Stimulated activated CD4-positive, alpha-beta T cell treated with anti-CD3 and anti-CD28 coated beads, Interleukin-12 subunit alpha, Interleukin-12 subunit beta, amount 100 ng/mL, for 48 hours (primary cell): ENCODE measurements at places on chromosomes 12 and 14.

DNA sequence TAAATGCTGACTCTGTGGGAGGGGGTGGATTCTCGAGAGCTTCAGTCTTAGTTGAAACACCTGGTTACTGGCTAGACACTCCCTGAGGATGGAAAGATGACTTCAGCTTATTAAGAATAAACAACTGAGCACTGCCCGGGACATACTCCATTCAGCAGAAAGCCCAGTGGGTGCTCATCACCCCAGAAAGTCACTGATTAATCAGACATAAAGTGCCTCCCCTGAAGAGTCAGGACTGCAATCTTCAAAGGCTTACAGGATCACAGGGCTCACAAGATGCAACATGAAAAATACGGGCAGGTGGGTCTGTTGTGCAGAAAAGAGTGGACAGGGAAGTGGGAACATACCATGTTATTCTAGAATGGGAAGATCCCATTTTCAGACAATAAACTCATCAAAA, 207.0 kb downstream of the CALM1 start:
- DNase-seq, result no peak

DNA sequence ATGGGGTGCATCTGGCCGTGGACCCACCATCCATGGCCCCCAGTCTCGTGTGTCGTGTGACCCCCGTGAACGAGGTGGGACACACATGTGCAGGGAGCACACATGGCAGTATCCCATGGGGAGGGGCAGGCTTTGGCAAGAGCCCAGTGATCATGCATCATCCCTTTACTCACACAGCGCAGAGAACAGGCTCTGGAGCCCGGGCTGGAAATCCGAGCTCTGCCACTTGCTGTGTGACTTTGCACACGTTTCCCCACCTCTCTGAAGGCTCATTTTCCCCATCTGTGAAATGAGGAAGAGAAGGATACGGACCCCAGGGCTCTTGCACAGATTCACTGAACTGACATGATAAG, 119.9 kb downstream of the PHETA1 start:
- DNase-seq, result no peak

DNA sequence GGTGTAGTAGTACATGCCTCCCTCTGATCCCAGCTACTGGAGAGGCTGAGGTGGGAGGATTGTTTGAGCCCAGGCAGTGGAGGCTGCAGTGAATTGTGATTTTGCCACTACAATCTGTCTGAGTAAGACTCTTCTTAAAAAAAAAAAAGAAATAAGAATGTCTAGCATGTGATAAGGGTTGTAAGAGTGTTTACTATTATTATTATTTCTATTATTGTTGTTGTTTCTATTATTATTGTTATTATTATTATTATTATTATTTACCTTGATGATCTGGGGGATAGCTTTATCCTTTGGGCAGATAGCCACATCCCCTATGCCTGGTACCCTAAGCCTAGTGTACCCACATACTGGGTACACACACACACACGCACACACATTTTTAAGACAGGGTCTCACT, 4.3 kb downstream of the OAS3 start:
- no peak for DNase-seq

- no peak for DNase-seq
Measured at GRCh38 chr12:123231931-123232330, 1.0 kb downstream of the MPHOSPH9 start.

DNA sequence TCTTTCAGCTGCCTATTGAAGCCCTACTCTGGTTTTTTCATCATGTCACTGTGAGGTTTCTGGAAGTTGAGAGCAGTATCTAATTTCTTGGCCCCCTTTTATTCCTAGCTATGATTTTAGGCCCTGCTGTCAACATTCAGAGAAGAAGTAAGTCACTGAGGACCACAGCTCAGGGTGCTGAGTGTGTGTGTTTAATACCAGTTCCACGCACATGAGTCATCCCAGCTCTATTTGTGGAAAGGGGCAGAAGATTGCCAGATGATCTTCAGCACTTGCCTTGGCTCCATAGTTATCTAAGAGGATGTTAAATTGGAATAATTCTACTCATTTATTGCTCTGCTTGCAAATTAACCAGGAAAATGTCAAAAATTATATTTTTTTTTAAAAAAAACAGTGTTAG, 65.5 kb upstream of the SLC38A4 start:
- DNase-seq, result no peak

DNA sequence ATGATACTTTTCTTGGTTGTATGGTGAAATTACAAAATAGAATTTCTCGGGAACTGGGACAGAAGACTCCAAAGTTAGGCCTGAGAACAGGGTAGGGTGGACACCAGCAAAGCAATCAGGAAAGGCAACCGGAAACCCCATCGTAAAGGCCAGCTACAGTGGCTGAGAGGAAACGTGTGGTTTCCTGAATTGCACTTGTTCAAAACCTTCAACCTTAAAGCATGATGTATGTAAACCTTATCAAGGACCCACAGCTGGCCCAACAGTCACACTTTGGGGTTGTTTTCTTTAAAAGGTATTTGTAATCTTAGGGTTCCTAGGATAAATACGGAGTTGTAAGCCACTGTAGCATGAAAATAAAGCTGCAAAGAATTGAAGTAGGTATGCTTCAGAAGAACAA, 2.2 kb upstream of the PTGDR start:
- no peak for DNase-seq

DNA sequence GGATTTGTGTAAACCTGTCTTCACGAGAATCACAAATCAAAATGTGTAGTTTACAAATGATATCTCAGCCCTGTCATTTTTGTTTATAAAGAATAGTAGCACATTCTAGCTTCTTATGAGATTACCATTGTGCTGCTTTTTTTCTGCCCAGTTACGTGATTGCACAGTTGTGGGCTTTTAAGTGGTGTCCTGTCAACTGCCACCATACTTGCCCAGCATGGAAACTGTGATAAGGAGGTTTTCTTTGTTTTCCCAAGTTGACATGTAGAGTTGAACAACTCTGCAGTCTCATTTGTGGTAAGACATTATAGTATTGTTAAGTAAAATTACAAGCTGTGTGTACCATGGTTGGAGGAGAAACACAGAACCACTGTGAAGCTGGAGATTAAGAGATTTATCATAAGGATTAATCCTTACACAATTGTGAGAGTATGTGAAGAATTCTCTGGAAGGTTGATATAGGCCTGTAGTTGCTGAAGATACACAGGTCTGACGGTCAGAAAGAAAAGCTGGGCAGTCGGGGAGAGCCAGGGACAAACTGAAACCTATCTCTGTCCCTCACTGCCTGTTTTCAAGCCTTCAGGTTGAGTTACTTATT, 12.2 kb downstream of the CHURC1 start:
- no peak for DNase-seq

DNA sequence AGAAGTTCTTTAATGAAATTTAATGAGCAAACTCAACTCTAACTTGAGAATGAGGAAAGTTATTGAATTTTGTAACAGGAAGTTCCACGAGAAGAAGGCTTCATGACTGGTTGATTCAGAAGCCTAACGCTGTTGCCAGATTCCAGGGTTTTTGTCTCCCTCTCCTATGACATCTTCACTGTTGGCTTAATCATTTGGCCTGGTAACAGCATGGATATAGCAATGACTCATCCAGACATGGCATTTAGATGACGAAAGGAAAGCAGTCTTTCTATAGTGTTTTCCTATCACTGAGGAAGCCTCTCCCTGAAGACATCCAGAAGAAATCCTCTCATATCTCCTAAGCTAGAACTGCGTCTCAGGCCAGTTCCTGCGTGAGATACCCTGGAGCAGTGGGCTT, 9.4 kb upstream of the KCNA1 start:
- DNase-seq, result no peak

DNA sequence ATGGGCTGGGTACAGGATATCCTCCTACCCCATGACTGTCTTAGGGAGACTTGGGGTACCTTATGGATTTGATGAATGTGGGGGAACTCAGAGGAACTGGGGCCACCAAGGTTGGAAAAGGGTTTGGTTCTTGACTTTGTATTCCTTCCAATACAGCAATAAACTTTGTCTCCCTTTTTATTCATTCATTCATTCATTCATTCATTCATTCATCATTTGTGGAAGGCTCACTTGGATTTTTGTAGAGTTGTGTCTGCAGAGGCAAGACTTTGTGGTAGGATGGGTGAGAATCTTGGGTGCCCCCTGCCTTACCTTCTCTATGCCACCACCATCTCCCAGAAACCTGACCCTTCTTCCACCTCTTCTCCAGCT, 21.1 kb downstream of the SOAT2 start:
- DNase-seq, result no peak

DNA sequence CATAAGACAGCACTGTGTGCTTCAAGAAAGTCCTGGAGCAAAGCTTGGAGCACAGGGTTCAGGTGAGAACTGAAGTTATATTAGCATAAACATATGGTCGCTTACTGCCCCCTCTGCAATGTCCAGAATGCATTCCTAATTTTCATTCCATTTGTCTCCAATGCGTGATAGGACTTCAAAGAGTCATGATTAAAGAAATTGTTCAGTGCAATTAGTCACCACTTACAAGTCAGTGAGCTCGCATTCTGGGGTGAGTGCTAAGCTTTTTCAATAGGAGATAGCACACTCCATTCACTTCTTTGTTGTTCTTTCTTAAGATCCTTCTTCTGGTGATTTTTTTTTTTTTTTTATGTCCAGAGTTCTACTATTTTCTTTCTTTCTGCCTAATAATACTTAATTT, 398.4 kb downstream of the SYT1 start:
- DNase-seq, result no peak

GRCh38 chr14:42229976-42230375, 623.3 kb downstream of the LRFN5 start:
- no peak for DNase-seq

DNA sequence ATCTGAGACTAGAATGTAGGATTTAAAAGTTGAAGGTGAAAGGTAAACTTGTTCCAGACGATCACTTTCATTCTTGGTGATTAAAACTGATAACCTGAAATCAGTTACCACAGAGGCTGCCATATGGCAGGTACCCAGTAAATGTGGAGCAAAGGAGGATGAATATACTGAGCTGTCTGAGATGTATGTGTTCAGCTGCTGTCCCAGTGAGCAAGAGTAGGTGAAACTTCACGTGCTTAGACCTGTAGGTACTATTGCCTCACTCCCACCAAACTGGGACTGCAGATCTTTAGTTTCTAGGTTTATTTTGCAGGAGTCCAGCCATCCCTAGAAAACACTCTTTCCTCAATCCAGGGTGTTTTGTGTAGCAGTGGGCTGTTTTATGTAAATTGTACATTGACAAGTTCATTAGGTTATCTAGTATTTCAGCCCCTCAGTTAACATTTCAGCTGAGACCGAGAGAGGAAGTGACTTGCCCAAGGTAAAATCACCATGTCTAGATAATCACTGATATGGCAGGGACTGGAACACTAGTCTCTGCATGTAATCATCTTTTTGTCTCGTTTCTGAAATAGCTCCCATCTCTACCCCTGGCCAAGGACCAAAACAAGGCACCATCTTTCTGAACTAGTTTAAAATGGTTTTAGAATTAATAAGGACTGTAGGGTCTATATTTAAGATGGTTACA, 62.7 kb downstream of the ATG14 start:
- no peak for DNase-seq

DNA sequence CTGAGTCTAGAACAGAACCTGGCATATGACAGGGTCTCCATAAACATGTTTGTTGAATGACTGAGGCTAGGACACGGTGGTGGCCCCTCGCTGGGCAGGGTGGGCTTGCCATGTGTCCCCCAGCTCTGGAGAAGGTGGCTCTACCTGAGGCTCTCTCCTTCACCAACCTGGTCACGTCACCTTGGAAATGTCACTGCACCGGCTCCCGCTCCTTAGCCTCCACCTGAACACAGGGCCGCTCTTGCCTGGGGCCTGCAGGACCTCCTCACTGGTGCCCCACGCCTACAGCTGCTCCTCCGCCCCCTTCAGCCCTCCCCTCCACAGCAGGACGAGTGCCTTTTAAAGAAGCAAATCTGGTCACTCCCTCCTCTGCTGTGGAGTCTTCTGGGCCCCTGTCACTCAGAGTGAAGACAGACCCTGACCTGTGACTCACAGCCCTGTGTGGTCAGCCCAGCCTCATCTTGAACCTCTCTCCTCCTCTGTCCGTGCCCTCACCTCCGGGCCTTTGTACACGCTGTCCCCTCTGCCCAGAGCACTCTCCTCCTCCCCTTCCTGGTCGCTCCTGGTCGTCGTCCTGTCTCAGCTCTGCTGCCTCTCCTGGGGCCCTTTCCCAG, 81.0 kb downstream of the ADGRD1 start:
- DNase-seq, result no peak
